ENCODE measurements at places on chromosomes 2 and 18. TPM values are rescaled to one million over a fixed set of nuclear protein-coding genes. Genes with fewer than 3 reads are reported as not detected.

Gene ERICH2
- not detected for total RNA-seq

DNA sequence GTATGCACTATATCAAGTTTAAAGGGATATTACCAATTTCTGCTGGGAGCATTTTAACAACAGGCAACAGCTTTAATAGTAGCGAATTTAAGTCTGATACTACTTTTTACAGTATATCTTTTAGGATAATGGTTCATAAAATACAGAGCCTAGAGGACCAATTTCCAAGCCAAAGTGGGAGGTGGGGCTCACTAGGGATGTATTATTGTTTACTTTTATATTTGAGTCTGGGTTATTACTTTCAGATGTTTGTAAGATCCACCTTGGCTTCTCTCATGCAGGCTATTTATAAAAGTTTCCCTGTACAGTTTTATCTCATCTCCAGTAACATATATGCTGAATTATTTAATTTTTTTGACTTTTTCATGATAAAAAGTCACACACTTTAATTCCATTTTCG is 242.0 kb downstream of the CMPK2 start:
- no peak overlapping the region for H3K4me3 ChIP-seq
- H3K36me3 ChIP-seq = no peaks in the 10 kb centered on the region
- no peaks in the 10 kb centered on the region for H3K4me1 ChIP-seq

Gene AQP4
- not detected for total RNA-seq

- no peaks in the 10 kb centered on the region for H3K36me3 ChIP-seq
- no peak overlapping the region for H3K4me3 ChIP-seq
- no peaks in the 10 kb centered on the region for H3K4me1 ChIP-seq
Observed at GRCh38 chr2:170332676-170333402, 154.9 kb downstream of the MYO3B start.

Gene NAPG
- total RNA-seq = 25.9 TPM

All from CD4-positive, alpha-beta T cell (primary cell).